ENCODE measurements at places on chromosomes 12 and 14. TPM values are rescaled to one million over a fixed set of nuclear protein-coding genes. Genes with fewer than 3 reads are reported as not detected.

DNA sequence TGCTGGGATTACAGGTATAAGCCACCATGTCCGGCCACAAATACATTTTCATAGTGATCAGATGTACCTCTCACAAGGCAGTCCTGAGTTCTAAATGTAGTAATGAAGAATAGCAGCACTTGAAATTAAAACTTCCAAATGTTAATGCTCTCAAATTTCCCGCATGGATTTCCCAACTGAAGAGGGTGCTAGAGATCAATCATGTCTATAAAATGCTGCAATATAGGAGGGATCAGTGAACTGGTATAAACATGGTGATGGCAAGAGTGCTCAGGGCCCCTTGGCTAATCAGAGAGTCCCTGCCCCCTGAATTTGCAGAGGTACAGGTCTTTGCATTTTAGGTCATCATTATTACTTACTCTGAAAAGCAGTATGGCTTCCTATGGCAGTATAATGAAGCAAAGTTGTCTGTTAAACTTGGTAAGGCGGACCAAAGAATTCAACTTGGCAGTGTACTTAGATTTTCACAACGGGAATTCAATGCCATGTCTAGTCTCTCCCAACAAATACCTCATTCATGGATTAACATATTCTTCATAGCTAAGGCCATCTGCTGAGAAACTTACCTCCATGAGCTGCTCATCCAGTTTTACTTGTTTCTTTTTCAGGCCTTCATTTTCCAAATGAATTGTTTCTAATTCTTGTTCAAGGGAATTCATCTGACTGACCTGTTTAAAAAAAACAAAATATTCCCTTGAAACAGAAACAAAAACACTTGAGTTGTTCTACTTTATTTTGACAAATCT, 67.0 kb upstream of the SAV1 start:
- DNase-seq: no peak

The PFDN5 gene
- total RNA-seq: 563 TPM

DNA sequence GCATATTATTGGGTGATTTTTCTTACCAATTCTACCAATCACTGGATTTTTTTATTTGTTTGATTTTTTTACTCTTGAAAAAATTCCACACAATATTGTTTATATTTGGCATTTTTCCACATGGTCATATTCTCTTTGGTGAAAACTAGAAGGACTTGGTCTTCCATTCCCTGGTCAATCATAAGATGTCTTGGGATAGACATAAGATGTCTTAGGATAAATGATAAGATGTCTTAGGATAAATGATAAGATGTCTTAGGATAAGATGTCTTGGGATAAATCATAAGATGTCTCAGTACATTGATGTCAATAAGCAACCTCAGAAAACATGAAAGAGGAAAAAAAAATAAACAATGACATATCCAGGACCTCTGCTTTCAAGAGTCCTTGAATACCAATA, 309.1 kb downstream of the LRFN5 start:
- DNase-seq: no peak

DNA sequence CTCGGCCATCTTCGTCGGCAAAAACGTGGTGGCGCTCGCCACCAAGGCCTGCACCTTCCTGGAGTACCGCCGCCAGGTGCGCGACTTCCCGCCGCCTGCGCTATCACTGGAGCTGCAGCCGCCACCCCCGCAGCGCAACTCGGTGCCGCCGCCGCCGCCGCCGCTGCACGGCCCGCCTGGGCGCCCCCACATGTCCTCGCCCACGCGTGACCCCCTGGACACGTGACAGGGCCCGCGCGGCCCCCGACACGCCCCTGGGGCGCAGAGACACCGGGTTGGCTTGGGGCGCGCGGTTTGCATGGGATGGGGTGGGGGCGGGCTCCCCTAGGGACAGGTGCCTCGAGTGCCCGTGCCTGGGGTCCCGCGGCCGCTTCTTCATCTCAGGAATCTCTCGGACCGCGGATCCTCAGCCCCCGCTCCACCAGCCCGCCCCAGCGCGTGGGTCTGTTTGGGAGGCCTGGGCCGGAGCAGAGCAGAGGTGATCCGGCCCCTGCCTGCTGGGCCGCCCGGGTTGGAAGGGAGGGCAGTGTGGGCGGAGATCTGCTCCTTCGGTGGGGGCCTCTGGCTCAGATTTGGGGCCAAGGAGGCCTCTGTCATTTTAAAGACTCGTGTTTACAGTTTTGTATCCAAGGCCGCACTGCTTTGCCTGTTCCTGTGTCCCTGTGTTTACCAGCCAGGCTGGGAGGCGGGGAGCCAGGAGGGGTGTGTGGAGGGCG, 3.3 kb downstream of the TMEM121 start:
- no peak for DNase-seq

The SDS gene
- total RNA-seq: not detected

GRCh38 chr12:102023343-102023930, 38.4 kb downstream of the WASHC3 start:
- no peak for DNase-seq

GRCh38 chr12:124289634-124290600, 5.0 kb upstream of the RFLNA start:
- no peak for DNase-seq

DNA sequence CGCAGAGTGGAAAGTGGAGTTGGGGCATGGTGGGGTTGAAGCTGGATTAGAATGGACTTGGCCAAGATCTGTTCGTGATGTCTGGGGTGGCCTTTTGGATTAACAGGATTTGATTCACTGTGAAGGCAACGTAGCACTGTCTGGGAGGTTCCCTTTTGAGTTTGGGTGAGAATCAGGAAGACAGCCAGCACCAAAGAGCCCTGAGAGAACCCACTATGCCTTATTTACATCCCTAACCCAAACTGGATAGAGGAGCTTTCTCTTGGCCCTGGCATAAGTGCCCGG, 269.6 kb downstream of the ZFP36L1 start:
- DNase-seq: no peak
